Cerebellar nuclear complex (tissue), 1 donor: ENCODE measurements at places on chromosomes 1 and 21.

DNA sequence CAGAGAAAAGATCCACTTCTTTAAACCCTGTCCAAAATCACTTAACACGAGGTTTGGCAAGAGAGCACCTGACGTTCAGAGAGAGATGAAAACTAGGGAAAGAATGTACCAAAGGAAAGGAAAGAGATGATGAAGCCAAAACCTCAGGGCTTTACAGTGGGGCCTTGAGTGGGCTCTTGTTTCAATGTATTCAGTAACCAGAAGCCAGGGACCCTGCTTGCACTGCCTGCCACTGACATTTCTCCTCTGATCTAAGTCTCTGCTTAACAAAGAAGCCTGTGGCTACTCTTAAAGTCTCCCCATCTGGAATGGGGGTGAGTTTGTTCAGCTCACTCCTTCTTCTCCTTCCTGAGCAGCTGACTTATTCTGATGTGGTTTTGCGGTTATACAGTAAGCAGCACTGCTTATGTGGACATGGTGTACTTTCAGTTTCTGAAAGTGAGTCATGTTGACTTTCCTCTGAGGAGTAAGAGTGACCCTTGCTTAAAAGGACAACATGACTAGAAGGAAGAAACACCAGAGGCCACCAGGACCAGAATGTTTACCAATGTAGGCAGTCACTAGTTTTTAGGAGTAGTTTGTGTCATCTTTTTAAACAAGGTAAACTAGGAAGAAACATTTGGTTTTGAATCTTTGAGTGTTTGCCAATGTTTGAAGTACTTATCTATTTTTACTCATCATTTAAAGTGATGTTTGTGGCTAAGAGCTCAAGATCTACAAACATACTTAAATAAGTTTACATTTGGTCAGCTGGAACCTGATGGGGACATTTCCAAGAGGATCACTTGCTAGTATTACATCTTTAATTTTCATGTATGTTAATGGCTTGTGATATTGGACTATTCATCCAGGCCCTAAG is 87.4 kb downstream of the FASLG start:
- no peak for DNase-seq

DNA sequence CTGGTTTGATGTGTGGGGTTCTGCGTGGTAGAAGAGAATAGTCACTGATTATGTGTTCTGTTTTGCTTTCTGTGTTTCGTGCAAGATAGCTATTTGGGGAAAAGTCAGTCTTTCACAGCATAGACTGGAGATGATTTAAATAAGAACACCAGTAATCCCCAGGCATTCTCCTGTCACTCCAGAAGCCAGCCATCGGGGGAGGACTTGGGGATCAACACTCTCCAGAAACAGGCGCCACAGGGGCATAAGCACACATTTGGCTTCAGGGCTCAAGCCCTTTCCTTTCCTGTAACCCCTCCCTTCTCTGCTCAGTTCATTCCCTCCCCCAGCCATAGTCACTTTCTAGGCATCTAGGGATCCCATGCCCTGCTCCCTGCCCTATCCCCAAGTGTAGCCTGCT is 97.3 kb upstream of the BEND5 start:
- no peak for DNase-seq

GRCh38 chr1:205523891-205524793 is 19.7 kb downstream of the CDK18 start:
- peak; percentile 31 for DNase-seq

GRCh38 chr1:244361764-244362473 is 89.8 kb downstream of the ADSS2 start:
- DNase-seq = no peak

DNA sequence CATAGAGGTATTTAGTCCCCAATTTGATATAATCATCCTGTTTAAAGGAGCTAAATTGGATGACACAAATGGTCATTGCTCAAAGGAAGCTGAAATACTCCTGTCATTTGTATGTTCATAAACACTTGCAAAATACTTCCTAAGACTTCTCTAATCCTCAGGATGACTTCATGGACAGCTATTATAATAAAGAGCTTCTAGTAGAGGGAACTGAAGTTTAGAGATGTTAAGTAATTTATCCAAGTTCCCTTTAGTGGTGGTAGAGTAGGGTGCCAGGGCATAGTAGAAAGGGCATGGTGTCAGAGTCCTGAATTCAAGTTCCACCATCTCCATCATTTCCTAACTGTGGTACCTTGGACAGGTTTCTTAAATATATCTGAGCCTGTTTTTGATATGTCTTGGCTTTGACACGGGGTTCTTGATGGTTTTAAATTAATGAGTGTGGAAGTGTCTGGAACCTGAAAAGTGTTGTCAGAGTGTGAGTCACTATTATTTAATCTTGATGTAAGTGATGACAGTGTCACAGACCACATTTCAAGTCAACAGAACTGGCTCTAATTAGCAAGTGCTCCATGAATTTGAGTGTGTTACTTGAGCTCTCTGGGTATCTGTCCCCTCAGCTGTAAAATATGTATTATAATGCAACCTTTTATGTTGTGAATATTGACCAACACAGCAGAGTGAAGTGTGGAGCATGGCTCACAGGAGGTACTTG is 12.1 kb upstream of the GBP6 start:
- DNase-seq = no peak

- DNase-seq = no peak
Measured at GRCh38 chr1:70518106-70518505, 107.0 kb downstream of the CTH start.

DNA sequence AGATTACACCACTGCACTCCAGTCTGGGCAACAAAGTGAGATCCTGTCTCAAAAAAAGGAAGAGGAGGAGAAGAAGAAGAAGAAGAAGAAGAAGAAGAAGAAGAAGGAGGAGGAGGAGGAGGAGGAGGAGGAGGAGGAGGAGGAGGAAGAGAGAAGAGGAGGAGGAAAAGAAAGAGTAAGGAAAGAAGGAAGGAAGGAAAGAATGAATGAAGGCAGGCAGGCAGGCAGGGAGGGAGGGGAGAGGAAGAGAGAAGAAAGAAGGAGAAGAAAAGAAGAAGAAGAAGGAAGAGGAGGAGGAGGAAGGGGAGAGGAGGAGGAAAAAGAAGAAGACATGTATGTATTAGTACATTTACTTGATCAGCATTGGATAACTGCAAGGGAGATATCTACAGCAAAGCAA is 26.7 kb downstream of the MIS18A start:
- no peak for DNase-seq

DNA sequence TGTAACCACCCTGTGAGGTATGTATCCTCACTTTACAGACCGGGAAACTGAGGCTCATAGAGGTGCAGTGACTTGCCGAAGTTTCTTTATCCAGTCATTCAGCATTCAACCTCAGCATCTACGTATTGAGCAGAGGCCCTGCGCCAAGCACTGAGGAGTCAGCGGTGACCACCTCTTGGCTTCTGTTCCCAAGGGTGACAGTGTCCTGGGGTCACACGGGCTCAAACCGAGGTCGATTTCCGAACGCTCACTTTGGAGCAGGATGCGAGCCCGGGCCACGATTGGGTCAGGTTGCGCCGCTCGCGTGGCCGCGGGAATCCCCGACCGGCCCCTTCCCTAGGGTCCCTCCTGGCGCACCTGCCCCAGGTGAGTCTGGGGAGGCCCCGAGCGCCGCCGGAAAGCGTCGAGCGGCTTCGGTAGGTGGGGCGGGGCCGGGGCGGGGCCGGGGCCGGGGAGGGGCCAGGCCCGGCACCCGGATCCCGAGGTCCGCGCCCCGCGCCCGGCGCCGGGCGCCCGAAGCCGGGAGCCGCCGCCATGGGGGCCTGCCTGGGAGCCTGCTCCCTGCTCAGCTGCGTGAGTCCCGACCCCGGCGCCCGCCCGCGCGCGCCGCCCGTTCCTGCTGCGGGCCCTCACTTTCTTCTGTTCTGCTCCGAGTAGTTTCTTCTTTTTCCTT is at the start of gene SERINC2:
SERINC2 (plus strand) TSS at position 482 of the 673 bp plus-strand sequence; CDS start at position 535, 53 bp downstream.
- DNase-seq = no peak

DNA sequence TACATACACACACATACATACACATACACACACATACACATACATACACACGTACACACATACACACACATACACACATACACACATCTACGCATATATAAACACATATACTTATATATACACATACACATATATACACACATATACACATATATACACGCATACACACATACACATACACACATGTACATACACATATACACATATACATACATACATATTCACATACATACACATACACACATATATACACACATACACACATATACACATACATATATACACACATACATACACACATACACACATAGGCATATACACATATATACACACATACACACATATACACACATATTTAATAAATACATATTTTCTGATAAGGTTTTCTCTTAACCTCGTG is 324.0 kb downstream of the RPS6KC1 start:
- DNase-seq = no peak

- no peak for DNase-seq
Measured at GRCh38 chr1:177385760-177386698, 215.3 kb downstream of the BRINP2 start.

DNA sequence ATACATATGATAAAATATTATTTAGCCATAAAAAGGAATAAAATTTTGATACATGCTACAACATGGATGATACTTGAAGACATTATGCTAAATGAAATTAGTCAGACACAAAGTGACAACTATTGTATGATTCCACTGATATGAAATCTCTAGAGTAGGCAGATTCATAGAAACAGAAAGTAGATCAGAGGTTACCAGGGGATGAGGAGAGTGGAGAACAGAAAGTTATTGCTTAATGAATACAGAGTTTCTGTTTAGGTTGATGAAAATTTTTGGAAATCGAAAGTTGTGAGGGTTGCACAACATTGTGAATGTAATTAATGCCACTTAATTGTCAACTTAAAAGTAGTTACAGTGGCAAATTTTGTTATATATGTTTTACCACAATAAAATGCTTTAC is 315.7 kb upstream of the USP25 start:
- DNase-seq = no peak

GRCh38 chr1:243831463-243831862 is 18.6 kb downstream of the AKT3 start:
- DNase-seq = no peak

DNA sequence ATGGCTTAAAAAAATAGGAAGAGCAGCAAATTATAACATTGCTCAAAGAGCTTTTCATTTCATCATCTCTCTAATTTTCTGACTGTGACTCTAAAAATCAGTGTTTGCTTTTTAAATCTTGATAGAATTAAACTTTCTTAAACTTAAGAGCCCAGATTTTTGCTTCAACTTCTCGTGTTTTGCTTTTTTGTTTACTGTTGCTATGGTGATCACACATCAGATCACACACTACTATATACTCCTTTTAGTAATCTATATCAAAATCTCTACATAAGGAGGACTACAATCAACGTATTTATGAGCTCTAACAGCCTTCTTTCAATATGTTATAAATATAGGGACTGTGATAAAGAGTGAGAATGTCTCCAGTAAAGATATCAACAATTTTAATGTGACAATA is 537.3 kb downstream of the KCNT2 start:
- DNase-seq = no peak

GRCh38 chr1:155934097-155934935 is at the start of gene KHDC4:
Gene KHDC4, minus strand, starts transcription at chr1:155934413. Its CDS starts 40 bp downstream, at chr1:155934373.
- peak; percentile 93 for DNase-seq

DNA sequence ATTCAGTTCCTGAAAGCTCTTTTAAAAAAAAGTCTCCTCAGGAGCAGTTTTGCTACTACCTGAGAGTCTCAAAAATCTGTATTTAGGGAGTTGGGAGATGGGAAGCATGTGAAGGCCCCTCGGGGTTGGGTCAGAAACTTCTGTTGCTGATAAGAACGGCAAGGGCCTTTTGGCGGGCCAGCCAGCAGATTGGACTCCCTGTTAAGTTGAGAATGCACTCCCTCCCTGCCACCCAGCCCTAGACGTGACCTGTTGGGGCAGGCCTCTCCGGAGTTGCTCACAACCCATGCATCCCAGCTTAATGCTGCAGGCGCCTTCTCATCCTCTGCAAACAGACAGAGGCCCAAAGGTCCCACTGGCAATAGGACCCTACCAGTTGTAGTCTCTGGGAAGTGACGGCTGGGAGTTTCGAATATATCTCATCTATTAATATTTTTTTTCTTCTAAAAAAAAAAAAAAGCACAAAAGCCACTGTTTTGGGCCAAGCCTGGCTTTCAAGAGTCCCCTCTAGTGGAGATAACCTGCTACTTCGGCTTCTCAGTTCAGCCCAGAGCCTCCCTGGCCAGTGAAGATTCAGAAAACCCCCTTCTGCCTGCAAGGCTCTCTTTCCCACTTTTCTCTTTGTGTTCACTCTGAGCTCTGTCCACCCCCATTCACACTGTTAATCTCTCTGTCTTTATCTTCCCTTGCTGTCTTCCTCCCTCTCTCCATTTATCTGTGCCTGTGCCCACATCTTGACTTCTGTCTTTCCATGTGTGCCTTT is 5.3 kb downstream of the PLXNA2 start:
- DNase-seq = no peak

GRCh38 chr1:103948526-103948925 is 198.8 kb downstream of the AMY1C start:
- no peak for DNase-seq

- no peak for DNase-seq
Measured at GRCh38 chr1:155078469-155079209, at the start of gene EFNA3. Gene EFNA3, plus strand, starts transcription at chr1:155078837. Its CDS starts 105 bp downstream, at chr1:155078942.

DNA sequence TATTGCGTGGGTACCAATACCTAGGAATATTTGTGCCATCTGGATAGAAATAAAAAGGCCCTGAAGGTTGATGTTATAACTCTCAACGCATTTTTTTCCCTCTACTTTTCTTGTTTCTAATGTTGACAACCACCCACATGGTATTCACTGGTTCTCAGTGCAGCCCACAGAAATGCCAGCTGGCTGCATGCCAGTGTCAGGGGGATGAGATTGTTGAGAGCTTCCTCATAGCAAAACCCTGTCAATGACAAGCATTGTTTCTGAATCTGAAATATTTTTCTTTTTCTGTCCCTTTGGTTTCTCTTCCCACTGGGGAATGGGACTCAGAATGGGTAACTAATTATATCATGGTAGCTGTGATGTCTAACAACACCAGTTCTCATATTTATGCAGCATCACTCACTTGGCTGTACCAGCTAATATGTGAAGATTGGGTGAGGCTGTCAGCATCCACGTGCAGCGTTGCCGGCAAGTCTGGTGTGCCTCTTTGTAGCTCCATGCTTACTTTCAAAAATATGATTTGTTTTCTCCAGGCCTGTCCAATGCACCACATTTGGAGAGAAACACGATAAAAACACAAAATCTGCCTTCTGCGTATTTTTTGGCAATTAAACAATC is 284.6 kb downstream of the PTBP2 start:
- no peak for DNase-seq

GRCh38 chr1:25954282-25954938 is 43.5 kb downstream of the PAFAH2 start:
- no peak for DNase-seq

GRCh38 chr21:36100971-36101641 is 31.3 kb downstream of the CBR1 start:
- DNase-seq = no peak

DNA sequence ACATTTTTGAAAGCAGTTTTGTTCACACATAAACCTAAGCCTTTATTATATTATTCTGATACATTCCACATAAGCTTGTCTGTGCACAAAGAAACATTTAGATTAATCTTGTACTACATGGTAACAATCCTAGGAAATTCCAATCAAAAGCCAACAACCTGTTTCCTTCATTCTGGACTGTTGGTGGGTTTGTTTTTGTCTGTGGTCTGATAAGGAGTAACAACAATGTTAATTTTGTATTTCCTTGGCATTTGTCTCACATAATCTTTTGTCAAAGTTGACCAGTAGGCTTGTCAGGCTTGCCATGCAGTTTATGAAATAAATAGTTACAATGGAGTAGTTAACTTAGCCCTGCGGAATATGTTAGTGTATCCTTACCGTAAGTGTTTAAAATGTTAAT is 183.3 kb downstream of the DHRS3 start:
- DNase-seq = no peak
